ENCODE measurements at places on chromosomes 12 and 14. TPM values are rescaled to one million over a fixed set of nuclear protein-coding genes. Genes with fewer than 3 reads are reported as not detected.
A peak's percentile ranks its signal among the peaks of the same experiment; 100 is the strongest.

ARHGEF40 gene
- 2.2 TPM for total RNA-seq

HOXC5 gene
- not detected for total RNA-seq

CDKL1 gene
- total RNA-seq = 12.4 TPM

SRRM4 gene
- total RNA-seq = not detected

SLC25A21 gene
- 9.2 TPM for total RNA-seq

CMA1 gene
- total RNA-seq = not detected

SCNN1A gene
- total RNA-seq = not detected

DNA sequence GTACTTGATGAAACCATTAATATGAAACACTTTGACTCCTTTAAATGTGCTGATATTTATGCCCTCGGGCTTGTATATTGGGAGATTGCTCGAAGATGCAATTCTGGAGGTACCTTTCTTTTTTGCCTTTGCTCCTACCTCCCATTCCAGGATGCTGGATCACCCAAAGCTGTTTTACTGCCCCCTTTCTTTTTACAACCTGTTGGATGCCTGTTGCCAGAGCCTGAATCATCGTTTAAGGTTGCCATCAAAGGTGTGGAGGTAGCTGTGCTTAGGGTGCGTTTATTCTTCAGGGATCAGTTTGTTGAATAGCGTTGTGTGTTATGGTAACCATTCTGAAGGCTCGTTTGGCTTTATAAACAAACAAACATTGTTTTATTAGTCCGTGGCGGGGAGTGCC lies 19.9 kb upstream of the TAMALIN start:
- no peak overlapping the region for H3K27ac ChIP-seq
- H3K4me1 ChIP-seq = no peaks in the 10 kb centered on the region
- H3K4me3 ChIP-seq = no peak overlapping the region
- DNase-seq = no peak
- no peaks in the 10 kb centered on the region for H3K27me3 ChIP-seq

GRCh38 chr12:14723763-14724162 lies 27.4 kb upstream of the GUCY2C start:
- no peak overlapping the region for H3K4me3 ChIP-seq
- no peaks in the 10 kb centered on the region for H3K36me3 ChIP-seq
- H3K27ac ChIP-seq = no peak overlapping the region
- peak; percentile 85 for DNase-seq
- H3K27me3 ChIP-seq = no peaks in the 10 kb centered on the region

GRCh38 chr12:41983394-41983793 lies 161.3 kb downstream of the GXYLT1 start:
- DNase-seq = no peak
- H3K4me1 ChIP-seq = peaks cover 19% of the 10 kb centered on the region
- no peak overlapping the region for H3K27ac ChIP-seq
- H3K36me3 ChIP-seq = peaks cover 14% of the 10 kb centered on the region
- no peak overlapping the region for H3K4me3 ChIP-seq
- H3K27me3 ChIP-seq = no peaks in the 10 kb centered on the region

- H3K36me3 ChIP-seq = no peaks in the 10 kb centered on the region
- 0 out of 2 replicates have a peak, but pooled peaks cover 4% of the 10 kb centered on the region for H3K27me3 ChIP-seq
- DNase-seq = no peak
- no peak overlapping the region for H3K4me3 ChIP-seq
Observed at GRCh38 chr12:65537978-65538377, 259.5 kb downstream of the MSRB3 start.

GRCh38 chr12:109835827-109836226 lies 2.6 kb upstream of the TRPV4 start:
- H3K36me3 ChIP-seq = no peaks in the 10 kb centered on the region
- H3K27me3 ChIP-seq = no peaks in the 10 kb centered on the region
- no peaks in the 10 kb centered on the region for H3K4me1 ChIP-seq
- DNase-seq = no peak
- H3K27ac ChIP-seq = no peak overlapping the region
- H3K4me3 ChIP-seq = no peak overlapping the region

- H3K27ac ChIP-seq = peak overlapping the region; percentile 47
- H3K4me3 ChIP-seq = peak overlapping the region; percentile 69
- H3K27me3 ChIP-seq = no peaks in the 10 kb centered on the region
- H3K4me1 ChIP-seq = peaks cover 26% of the 10 kb centered on the region
- no peak for DNase-seq
- H3K36me3 ChIP-seq = peaks cover 17% of the 10 kb centered on the region
Observed at GRCh38 chr12:48349471-48349870, 1.2 kb downstream of the ZNF641 start.

- no peaks in the 10 kb centered on the region for H3K27me3 ChIP-seq
- no peak overlapping the region for H3K27ac ChIP-seq
- H3K36me3 ChIP-seq = no peaks in the 10 kb centered on the region
- no peak for DNase-seq
- no peak overlapping the region for H3K4me3 ChIP-seq
Observed at GRCh38 chr12:117134059-117134458, 34.8 kb upstream of the TESC start.

DNA sequence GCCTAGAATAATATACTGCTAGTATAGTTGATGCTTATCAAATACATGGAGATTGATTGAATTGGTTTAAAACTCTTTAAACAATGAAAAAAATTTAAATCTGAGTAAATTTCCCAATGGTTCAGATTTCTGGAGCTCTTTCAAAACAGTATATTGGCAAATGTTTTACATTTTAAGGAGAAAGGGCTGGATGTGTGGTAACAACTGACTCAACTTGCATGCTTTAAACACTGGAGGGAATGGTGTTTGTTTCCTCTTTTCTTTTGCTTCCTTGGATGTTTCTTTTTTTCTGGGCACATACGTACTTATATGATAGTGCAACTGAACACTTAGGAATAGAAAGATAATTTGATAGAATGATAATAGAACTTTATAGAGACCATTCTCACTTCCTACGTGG lies 73.8 kb upstream of the RFX4 start:
- H3K27me3 ChIP-seq = no peaks in the 10 kb centered on the region
- no peak overlapping the region for H3K4me3 ChIP-seq
- no peak overlapping the region for H3K27ac ChIP-seq
- no peaks in the 10 kb centered on the region for H3K36me3 ChIP-seq
- no peak for DNase-seq

DNA sequence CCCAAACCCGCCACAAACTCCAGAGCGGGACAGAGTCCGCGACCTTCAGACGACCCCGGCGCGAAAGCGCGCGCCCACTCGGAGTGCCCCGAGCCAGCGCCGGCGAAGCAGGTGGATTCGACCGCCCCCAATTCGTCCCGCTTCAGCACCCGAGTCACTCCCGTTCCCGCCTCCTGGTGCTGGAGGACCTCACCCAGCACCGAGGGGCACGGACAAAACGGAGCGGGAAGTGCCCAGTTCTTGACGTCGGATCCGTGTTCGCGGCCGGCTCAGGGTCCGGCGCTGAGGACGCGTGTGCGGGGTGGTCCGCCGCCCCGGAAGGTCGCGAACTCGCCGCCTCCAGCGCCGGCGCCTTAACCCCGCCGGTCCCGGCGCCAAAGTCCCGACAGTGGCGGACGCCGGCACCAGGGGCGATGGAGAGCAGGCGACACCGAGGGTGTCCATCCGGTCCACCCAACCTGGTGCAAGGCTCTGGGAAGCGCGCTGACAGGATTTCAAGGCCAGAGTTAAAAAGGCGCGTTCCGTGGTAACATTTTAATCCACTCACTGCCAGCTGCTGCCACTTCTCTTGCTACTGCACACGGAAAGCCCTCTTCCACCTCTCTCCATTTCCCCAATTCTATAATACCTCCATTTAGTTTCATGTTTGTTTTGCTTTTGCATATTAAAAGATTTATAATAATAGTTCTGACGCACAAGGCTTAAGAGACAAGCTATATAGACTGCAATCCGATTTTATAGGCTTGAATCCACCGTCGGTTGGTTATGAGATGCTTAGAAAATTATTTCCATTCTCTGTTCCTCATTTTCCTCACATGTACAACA lies 240.0 kb upstream of the CPNE8 start:
- DNase-seq = no peak
- no peaks in the 10 kb centered on the region for H3K36me3 ChIP-seq
- no peaks in the 10 kb centered on the region for H3K27me3 ChIP-seq
- no peak overlapping the region for H3K4me3 ChIP-seq
- H3K4me1 ChIP-seq = no peaks in the 10 kb centered on the region
- no peak overlapping the region for H3K27ac ChIP-seq

- no peak overlapping the region for H3K27ac ChIP-seq
- DNase-seq = no peak
- no peaks in the 10 kb centered on the region for H3K27me3 ChIP-seq
- H3K36me3 ChIP-seq = no peaks in the 10 kb centered on the region
Observed at GRCh38 chr14:74616996-74617700, 5.1 kb upstream of the LTBP2 start.

DNA sequence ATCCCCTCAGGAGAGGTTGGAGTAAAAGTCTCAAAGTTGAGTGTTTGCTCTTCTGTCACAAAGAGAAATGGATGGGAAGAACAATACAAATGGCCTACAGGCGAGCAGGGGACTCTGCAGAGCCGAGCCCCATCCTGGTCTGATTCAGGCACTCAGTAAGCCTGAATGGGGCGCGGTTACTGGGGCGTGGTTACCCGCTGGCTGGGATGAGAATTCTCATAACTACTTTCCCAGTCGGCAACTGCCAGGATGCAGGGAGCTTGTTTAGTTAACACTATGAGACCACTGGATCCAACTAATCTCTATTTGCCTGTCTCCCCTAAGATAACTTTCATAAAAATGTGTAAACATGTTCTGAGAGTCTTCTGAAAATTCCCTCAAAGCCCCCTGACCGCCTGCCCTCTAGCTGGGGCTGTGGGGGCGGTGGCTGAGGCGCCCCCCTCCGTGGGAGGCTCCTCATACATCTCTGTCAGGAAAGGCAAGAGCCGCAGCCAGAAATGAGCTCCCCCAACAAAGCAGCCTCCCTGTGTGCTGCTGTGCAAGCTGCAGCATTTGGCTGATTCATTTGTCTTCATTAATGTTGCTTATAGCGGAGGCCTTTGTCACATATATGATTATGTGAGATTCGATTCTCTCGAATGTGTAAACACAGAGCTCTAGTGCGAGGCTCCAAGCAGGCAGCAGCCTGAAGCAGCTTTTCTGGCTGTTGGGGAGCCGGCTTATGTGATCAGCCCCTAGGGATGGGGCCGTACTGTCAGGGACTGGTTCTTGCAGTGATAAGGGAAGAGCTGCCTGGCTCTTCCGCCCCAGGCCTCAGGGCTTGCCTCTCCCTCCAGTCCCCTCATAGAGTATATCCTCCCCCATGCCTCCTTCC lies 126.1 kb upstream of the ARHGAP5 start:
- no peaks in the 10 kb centered on the region for H3K27me3 ChIP-seq
- no peaks in the 10 kb centered on the region for H3K4me1 ChIP-seq
- H3K4me3 ChIP-seq = no peak overlapping the region
- DNase-seq = no peak

DNA sequence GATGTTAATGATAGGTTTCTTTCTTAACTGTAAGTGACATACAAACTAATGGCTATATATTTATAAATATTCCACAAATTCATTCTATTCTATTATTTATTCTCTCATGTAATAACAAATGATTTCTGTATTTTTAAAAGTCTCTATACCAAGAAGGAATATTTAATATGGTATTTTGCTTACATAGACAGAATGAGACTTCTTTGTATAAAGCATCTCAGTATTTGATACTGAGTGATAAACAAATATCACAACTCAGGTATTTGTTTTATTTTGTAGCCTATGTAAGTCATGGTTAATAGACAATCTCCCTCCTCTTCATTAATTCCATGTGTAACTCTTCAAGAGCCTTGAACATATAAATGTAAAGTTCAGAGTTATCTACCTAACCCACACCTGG lies 18.0 kb downstream of the ATL1 start:
- H3K4me3 ChIP-seq = no peak overlapping the region
- no peaks in the 10 kb centered on the region for H3K27me3 ChIP-seq
- no peaks in the 10 kb centered on the region for H3K36me3 ChIP-seq
- no peak for DNase-seq

GRCh38 chr12:47811581-47812484 lies 7.9 kb downstream of the HDAC7 start:
- no peaks in the 10 kb centered on the region for H3K27me3 ChIP-seq
- H3K4me1 ChIP-seq = peaks cover 93% of the 10 kb centered on the region
- H3K4me3 ChIP-seq = peak overlapping the region; percentile 75
- peak; percentile 64 for DNase-seq

DNA sequence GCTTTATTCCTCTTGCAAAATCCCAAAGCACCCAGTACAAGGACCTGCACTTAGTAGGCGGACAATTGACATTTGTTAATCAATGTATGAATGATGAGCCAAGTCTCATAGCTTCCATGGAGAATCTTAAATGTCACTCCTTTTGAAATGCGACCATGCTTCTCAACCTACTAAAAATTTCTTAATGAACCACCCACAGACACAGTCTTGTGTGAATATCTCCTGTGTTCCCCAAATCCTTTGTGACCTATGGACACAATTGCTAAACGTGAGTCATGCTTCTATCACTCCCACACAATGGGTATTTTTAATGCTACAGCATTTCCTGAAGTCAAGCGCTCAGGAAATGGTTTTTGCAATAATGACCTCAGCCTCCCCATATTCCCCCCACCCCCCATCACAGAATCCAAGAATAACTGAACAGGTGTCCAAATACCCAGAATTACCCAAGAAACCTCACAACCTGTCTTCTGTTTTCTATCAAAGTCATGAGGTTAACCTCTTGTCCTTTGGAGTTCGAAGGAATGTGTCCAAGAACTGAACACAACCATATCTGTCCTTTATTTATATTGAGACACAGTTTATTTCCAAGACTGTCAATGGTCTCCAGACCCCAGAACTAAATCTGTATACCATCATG lies 163.6 kb upstream of the PLEKHG7 start:
- no peaks in the 10 kb centered on the region for H3K36me3 ChIP-seq
- H3K27me3 ChIP-seq = no peaks in the 10 kb centered on the region
- H3K4me3 ChIP-seq = no peak overlapping the region
- H3K4me1 ChIP-seq = no peaks in the 10 kb centered on the region
- no peak for DNase-seq
